ENCODE measurements at places on chromosomes 4 and X. TPM values are rescaled to one million over a fixed set of nuclear protein-coding genes. Genes with fewer than 3 reads are reported as not detected.

DNA sequence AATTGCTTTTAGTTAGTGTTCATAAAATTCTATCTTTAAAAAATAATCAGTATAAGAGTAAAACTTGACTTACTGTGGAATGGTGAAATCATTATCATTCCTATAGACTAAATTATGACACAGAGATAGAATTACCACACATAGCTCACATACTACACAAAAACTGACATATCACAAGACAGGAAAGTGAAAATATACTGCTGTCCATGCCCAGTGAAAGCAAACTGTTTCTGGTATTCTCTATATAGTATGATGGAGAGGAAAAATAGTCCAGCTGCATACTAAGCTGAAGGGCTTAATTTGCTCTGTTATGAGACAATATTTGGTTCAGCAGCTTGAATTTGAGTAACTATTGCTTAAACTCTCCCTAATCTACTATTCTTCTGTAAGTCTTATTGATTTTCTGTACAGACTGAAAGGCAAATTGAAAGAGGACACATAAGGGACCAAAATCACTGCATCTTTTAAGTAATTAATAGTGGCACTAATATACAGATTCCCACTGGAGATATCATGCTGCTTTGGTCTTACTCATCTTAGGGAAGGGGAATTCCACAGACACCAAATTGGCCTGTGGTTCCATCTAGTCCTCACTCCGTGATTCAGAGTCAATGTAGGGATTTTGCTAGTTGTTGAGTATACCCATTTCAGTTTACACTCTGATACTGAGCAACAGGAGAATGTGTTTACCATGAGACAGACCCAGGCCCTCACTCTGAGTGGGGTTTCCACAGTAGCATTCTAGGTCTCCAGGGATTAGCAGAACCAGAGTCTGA, 47.4 kb upstream of the AGA start:
- no peak for DNase-seq

GRCh38 chrX:123961268-123962005, at the start of gene STAG2:
Gene STAG2 (plus strand): TSS chrX:123961706. CDS start chrX:124022628, 60,922 bp downstream.
- DNase-seq = no peak

GRCh38 chrX:119573840-119574393, 446 bp upstream of the UBE2A start:
- peak; percentile 21 for DNase-seq

The CXorf49 gene
- not detected for polyA plus RNA-seq

DNA sequence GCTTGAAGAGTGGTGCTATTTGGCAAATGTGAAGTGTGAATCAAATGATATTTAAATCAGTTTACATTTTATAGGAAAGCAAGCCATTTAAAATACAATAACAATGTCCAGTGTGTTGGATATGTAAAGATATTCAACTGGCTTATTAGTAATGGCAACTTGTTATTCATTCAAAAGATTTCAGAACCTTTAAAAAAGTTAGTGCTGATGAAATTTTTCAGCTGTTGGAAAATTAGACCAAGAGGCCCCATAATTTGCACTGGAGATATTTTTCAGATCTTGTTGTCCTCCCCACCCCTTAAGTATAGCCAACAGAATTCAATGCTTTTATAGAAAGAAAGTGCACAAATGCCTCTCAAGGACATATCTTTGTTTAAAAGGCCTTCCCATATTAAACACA, 54.6 kb downstream of the UNC5C start:
- DNase-seq = no peak

The SERTM2 gene
- polyA plus RNA-seq = 0.04 TPM

DNA sequence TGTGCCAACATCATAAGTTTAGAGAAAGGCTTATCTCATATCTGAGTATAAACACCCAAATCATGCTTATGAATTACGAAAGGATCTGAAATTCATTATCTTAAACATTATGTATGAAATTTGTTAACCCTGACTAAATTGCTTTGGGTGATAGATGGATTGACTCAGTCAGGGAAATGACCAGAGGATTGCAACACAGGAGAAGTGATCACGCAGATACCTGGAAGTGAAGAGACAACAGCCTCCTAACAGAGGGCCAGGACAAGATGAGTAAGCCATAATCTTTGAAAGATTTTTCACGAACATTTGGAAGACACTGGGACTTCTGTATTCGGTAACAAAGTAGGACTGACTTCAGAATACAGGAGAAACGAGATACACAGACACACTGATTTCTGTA, 363.4 kb downstream of the DMD start:
- DNase-seq = no peak

GRCh38 chr4:188976644-188977115, 837.4 kb downstream of the TRIML1 start:
- no peak for DNase-seq

GRCh38 chrX:17521871-17522693, 147.1 kb downstream of the NHS start:
- no peak for DNase-seq

DNA sequence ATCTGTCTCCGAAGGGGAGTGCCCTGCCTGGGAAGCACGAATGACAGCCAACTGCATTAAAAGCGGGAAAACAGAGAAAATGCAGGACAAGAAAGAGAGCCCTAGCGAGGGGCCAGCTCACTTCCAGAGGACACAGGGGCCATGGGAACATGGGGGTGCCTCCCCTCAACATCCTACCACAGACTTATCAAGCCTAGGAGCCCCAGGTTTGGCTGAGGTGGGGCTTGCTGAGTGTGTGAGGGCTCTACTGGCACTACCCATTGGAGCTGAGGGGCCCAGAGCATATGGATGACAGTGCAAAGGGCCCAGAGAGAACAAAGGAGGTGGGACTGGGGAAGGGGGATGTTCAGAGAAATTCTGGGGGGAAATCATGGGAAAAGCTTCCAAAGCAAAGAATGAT, 101.8 kb downstream of the PJA1 start:
- no peak for DNase-seq
